ENCODE measurements at places on chromosomes 12 and 14. TPM values are rescaled to one million over a fixed set of nuclear protein-coding genes. Genes with fewer than 3 reads are reported as not detected.
A peak's percentile ranks its signal among the peaks of the same experiment; 100 is the strongest.

GRCh38 chr14:74514471-74514941 is 20.9 kb downstream of the ISCA2 start:
- DNase-seq = peak; percentile 90

DNA sequence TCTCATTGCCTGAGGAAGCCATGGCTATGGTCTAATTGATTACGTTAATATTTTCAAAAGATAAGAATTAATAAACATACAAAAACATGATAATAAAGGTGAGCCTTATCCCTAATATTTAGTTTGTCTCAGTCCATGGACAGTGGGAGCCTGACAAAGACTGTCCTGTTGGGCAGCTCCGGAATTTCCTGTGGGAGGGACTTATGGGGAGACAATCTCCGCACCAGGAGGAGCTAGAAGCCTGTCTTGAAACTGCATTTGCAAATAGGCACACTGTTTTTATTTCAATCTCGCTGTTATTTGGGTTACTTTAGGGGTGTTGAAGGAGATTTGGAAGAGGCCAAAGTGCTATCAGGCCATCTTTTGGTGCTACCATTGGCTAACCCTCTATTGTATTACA is 50.8 kb upstream of the ZDHHC17 start:
- no peak for DNase-seq

DNA sequence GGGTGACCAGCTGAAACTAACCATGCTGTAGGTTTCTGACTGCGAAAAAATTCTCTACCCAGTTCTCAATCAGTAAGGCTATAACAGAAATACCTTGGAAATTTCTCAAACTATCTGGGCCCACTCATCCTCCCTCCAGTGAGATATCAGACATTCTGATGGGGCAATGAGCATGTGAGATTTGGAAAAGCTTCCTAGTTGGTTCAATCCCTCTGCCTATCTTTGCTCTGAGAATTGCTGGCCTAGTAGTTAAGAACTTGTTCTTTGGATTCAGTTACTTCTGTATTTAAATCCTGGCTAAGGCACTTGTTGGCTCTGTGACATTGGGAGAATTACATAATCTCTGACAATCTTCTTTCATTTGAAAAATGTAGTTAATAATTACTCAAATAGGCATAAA is 119.4 kb downstream of the SLC15A5 start:
- no peak for DNase-seq

GRCh38 chr12:52877242-52877641 is 27.6 kb downstream of the KRT8 start:
- no peak for DNase-seq

- DNase-seq = no peak
These were observed 79.3 kb upstream of the TSPAN11 start for GRCh38 chr12:30847259-30847658.

DNA sequence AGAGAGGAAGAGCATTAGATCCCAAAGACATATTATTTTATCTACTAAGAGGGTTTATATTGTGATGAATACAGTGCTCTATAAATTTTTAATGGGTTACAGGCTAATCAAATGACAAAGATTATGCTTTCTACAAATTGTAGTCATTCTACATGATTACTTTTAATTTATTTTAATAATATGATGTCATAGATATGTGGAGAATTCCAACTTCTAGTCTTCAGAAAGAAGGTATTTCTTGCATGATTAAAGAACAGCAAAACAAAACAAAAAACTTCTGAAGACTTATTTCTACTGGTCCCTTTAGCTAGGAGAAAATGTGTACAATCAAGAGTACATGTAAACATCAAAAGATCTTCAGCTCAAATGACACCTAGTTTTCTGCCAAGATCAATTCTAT is 71.5 kb upstream of the FOXG1 start:
- no peak for DNase-seq

- no peak for DNase-seq
These were observed 27.1 kb downstream of the DAD1 start for GRCh38 chr14:22561661-22562579.

GRCh38 chr14:43789458-43789857 is 717.6 kb downstream of the FSCB start:
- no peak for DNase-seq

The FGD4 gene
- total RNA-seq = 11.9 TPM

The GRIP1 gene
- under 0.01 TPM for total RNA-seq

The KRT8 gene
- 5.1 TPM for total RNA-seq

The HCAR2 gene
- not detected for total RNA-seq

All from osteoblast (primary cell).